Astrocyte of the spinal cord (primary cell): ENCODE measurements at places on chromosomes 13 and 19.

GRCh38 chr19:35445826-35446593, 2.0 kb upstream of the FFAR2 start:
- no peak for DNase-seq

- DNase-seq: no peak
These were observed 66.1 kb downstream of the FGF9 start for GRCh38 chr13:21736926-21737325.

DNA sequence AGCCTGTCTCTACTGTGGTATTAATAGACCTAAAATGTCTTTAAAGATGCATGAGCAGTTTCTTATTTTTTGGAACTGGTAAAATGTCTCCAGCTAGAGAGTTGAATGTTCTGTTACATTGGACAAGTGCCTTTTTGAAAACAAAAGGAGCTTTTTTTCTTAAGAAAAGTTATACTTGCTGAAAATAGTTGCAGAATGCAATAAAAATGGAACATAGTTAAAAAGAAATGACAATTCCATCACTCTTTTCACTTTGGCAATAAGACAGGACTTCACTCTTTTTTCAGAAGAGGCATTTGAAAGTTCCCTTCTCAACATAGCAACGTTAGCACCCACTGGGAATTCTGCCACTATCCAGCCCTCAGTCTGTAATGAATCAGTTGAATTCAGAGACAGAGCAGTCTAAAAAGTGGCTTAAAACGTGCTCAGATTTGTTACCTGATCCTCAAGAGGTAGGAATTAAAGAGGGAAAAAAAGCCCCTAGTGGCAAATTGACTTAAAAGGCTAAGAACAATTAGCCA, 10.1 kb downstream of the RGCC start:
- DNase-seq: no peak

DNA sequence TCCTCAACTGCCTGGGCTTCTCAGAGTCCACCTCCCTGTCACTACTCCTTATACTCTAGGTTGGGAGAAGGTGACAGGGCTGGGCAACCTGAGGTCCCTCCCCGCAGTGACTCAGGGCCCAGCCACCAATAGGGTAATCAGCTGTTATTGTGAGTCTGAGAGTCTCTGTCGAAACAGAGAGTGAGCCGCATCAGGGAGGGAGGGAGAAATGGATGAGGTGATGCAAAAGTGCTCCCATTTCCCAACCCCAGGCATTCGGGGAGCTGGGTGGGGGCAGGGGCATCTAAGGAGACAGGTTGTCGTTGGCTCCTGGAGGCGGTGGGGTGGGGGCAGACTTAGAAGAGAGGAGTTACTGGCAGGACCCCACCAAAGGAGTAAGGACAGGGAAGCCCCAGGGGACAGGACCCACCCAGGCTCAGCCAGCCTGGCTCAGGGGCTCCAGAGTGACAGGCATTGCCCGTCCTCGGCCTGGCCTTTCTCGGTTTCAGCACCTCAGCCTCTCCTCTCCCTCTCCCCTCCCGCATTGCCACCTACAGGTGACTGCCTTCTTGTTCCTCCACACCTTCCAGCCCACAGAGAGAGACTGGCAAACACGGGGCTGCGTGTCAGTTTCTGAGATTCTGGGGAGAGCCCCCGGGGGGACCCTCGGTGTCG, at the start of gene DMKN:
DMKN (minus strand) TSS at position 22 of the 654 bp plus-strand sequence. CDS start 174 bp downstream, outside the sequence.
- DNase-seq: no peak

DNA sequence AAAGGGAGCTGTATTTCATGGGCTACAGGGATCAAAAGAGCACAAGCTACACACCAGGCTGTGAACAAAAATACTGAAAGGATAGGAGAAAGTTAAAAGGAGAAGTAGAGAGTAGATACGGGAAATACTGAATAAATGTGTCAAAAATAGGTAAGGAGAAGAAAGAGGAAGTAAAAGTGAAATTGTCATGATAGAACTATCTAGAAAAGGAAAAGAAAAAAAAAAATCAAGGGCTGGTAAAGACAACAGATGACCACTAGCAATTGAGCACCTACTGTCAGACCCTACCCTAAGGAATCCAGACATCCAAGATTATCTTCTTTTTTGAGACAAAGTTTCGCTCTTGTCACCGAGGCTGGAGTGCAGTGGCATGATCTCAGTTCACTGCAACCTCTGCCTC, 4.8 kb downstream of the RUBCNL start:
- DNase-seq: no peak

DNA sequence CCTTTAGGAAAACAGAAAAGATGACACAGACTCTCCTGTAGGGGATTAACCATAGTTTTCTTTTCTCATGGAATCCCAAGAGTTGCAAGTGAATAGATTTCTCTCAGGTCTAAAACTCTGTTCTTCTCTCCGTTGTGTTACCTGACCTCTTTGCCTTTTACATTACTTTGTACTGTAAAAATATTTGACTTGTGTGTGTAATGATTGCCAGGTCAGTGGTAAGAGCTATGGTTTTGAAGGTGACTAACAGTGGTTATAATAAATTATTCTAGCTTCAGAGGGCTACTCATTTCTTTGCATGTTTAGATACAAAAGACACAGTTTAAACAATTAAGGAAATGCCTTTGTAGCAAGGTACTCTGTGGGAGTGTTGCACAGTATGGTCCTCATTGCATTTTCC, 23.0 kb upstream of the PSG2 start:
- no peak for DNase-seq

DNA sequence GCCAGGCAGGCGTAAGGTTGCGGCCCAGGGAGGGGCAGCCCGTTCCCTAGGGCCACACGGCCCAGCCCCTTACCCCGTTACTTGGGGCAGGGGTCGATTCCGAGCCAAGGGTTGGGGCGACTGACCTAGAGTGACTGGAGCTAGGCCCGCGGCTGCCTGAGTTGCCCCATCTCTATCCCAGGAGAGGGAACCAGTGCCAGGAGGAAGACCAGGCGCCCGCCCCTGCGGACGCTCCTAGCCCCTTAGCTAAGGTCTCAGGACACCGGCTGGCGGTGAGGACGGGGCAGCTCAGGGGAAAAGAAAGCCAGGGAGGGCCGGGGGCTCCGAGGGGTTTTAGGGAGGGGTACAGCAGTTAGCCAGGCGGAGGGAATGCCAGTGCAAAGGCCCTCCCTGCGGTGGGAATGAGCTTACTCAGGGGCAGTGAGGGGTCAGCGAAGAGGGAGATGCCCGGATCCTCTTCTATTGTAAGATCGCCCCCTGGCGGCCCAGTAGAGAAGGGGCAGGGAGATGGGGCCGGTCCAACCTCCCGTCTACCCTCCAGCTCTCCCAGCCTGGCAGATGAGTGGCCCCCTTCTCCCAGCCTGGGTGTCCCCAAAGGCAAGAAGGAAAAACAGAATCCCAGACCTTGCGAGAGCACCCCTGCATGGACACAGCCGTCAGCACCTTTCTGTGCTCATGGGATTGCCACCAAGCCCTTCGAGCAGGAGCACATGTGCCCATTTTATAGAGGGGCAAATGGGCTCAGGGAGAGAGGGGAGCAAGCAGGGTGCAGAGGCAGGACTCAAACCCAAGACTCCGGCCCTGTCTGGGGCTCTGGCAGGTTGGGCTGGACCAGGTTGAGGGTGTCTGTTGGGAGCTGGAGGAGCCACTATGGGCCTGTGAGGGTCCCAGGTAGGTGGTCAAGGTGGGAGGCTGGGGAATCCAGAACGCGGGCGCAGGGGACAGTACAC, 16.3 kb downstream of the CILP2 start:
- DNase-seq: no peak

GRCh38 chr19:48170817-48171347, 402 bp downstream of the ZSWIM9 start:
- DNase-seq: no peak

GRCh38 chr19:45816236-45817009, 1.3 kb upstream of the RSPH6A start:
- no peak for DNase-seq

DNA sequence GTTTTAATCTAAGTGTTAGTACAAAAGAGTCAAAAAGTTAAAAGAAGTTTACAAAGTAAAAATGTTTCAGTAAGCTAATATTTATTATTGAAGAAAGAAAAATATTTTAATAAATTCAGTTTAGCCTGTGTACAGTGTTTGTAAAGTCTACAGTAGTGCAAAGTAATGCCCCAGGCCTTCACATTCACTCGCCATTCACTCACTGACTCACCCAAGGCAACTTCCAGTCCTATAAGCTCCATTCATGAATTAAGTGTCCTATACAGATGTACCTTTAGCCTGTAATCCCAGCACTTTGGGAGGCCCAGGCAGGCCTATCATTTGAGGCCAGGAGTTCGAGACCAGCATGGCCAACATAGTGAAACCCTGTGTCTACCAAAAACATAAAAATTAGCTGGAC, 24.1 kb upstream of the AKAP11 start:
- DNase-seq: no peak

DNA sequence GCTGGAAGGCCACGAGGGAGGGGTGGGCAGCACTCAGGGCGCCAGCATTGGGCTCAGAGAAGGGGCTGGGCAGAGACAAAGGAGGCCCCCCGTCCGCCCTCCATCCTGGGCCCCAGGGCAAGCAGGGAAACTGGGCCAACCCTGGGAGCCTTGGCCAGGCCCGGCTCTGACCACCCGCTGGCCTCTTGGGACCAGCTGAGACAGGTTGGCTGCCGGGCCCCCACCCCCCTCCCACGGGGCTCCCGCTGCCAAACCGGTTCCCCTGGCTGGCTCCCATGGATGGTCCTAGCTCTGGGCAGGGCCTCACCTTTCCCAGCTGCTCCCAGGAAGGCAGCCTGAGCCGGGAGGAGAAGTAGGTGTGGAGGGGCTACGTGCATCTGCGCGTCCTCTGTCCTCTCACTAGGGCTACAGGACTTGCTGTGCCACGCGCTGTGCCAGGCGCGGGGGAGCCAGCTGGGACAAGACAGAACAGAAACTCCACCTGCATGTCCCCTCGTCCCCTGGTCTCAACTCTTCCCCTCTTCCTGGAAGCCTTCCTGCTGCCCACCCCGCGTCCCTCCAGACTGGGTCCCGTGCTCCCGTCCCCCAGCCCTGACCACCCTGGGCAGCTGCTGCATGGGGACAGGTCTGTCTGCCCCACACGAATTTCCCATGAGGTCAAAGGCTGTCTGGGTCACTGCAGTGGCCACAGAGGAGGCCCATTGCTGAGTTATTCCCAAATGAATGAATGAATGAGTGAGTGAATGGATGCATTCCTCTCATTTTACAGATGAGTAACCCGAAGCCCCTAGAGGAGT, 29.1 kb upstream of the NCCRP1 start:
- DNase-seq: no peak
